ENCODE measurements at places on chromosomes 5 and 9.

- no peak for DNase-seq
Observed at GRCh38 chr5:58551492-58551891, 31.4 kb upstream of the RAB3C start.

GRCh38 chr5:143068712-143069111 is 298.5 kb downstream of the ARHGAP26 start:
- DNase-seq, result no peak

- DNase-seq, result no peak
Observed at GRCh38 chr9:37677435-37677834, 26.7 kb downstream of the FRMPD1 start.

- DNase-seq, result no peak
Observed at GRCh38 chr5:38724301-38725030, 121.3 kb upstream of the OSMR start.

DNA sequence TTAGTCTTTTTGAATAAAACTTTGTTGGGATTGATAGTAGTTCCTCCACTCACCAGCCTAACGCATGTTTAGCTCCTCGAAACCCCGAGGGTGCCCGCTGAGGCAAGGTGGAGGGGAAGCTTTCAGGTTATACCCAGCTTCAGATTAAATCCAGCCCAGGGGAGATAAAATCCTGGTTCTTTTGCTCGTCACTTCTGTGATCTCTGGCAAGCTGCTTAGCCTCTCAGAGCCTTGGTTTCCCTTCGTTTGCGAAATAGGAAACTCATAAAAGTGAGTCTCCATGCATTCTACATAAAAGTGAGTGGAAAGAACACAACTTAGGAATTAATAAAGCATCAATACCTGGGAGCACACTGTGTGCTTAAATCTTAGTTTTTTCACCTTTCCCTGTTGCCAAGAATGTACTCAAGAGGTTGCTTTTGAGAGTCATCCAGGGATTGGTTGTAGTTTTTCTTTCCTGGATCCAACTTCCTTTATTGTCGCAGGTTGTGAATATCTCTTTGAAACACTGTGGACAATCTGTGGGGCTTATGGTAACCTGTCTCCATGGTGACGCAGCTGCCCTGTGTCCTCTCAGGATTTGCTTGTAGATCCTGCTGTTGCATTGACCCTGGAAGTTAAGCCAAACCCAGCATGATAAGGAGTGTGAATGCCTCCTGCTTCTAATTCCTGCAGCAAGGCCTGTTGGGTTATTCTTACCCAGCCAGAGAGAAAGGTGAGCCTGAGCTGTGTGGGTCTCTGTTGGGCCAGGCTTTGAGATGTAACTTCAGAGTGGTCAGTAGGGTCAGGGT is 2.0 kb downstream of the GALNT12 start:
- no peak for DNase-seq

DNA sequence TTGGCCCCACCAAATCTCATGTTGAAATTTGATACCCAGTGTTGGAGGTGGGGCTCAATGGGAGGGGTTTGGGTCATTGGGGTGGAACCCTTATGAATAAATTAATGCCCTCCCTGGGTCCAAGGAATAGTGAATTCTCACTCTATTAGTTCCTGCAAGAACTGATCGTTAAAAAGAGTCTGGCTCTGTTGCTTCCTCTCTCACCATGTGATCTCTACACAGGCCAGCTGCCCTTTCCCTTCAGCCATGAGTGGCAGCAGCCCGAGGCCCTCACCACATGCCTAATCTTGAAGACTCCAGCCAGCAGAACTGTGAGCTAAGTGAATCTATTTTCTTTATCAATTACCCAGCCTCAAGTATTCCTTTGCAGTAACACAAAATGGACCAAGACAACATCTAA is 106.0 kb downstream of the CAAP1 start:
- DNase-seq, result peak; percentile 56
